ENCODE measurements at places on chromosomes 1 and 21.

DNA sequence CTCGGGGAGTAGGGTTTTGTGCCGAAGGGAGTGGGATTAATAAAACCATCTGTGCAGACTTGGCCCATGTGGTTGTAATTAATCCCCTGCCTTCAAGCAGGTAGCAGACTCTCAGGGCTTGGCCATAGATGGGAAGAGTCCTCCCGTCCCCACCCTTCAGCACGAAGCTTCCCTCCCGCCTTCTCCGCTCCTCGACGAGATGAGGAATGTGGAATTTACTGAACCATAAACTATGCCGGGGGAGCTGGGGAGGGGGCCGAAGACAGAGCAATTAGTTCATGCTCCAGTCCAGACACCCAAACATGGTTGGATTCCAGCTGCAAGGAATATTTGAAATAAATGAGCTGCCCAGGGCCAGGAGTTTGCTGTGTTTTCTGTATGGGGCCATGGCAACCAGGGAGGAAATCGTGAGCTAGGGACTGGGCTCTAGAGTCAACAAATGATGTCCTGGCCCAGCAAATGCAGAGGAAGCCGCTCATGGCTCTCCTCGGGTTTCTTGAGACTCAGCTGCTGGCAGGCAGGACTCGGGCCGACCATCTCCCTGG is 78.8 kb downstream of the SPSB1 start:
- no peak for DNase-seq

DNA sequence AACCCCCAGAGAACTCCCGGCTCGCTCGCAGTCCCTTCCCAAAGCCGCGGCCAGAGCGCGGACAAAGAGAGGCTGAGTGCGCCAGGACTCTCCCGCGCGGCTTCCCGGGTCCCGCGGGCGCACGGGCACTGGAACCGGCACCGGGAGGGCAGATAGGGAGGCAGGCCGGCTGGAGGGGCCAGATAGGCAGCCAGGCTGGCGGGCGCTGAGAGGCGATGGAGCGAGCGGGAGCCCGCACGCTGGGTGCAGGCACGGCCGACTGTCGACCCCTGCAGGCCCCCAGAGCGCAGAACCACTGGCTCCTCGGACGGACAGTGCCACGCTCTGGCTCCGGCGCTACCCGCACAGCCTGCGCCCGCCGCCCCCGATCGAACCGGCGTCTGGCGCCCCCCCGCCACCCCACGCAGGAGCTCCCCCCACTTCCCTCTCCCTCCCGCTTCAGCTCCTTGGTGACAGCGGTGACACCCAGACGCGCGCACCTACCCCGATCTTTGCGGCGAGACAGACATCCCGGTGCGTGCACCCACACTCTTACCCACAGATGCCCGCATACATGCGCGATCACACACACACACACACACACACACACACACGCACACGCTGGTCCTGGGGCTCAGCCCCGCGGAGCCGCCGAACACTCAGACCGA is 534 bp downstream of the SLC6A9 start:
- peak; percentile 40 for DNase-seq

DNA sequence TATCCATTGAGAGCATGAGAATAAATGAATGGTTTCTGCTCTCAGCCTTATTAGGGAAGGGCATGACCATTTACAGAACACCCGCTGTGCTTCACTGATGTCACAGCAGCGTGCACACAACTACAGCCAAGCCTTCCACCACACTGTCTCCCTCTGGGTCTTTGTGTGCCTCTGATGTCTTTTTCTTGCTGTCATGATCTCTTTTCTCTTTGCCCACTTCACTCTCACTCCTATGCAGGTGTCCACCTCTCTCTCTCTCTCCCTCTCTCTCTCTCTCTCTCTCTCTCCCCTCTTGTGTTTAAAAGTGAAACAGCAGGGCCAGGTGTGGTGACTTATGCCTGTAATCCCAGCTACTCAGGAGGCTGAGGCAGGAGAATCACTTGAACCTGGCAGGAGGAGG is 232.5 kb upstream of the JUN start:
- no peak for DNase-seq

DNA sequence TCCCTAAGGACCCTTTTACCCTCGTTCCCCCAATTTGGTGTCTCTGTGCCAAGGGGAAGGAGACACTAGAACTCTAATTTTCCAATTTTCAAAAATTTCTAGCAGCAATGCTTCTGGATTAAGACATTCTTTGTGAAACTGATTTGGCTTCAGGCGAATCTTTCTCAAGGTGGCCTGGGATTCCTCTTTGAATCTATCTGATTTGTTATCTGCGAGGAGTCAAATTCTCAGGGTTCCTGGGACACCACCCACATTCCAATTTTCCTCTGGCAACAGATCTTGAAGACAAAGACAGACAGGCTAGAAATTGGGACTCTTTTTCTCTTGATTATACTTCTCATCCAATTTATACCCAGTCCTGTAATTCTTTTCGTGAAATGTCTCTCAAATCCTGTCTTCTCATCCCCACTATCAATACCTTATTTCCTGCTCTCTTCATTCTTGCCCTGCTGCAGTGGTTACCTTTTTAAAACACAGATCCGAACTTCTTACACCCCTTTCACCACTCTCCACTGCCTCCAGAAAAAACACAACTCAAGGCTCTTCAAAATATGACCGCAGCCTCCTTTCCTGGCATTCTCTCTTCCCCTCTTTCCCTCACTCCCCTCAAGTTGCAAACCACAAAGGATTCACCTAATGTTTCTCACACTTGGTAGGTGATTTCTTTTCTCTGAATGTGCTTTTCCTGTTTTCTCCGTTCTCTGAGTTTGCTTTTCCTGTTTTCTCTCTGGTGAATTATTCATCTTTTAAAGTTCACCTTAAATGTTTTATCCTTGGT is 2.7 kb upstream of the MPZL1 start:
- DNase-seq, result no peak
